ENCODE measurements at places on chromosomes 6 and 20.

DNA sequence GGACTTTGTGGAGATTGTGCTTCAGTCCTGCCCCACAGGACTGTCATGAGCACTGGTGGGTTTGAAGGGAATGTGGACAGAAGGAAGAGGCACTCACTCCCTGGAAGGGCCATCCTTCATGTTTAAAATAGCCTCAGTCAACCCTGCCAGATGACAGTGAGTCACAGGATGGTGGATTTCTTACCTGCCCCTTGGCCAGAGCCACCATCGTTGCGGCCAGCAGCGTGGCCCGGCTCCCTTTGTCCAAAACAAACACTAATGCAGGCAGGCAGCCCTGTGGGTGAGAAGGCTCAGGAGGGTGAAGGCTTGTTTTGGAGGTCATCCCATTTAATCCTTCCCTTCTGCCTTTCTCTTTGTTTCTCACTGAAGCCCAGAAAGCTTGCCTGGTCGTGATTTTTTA is 422.7 kb downstream of the CD83 start:
- DNase-seq = no peak

- DNase-seq = peak; percentile 61
Measured at GRCh38 chr6:113169484-113169883, 687.7 kb upstream of the MARCKS start.

GRCh38 chr6:90709431-90709996 is 122.6 kb upstream of the MAP3K7 start:
- DNase-seq = no peak

DNA sequence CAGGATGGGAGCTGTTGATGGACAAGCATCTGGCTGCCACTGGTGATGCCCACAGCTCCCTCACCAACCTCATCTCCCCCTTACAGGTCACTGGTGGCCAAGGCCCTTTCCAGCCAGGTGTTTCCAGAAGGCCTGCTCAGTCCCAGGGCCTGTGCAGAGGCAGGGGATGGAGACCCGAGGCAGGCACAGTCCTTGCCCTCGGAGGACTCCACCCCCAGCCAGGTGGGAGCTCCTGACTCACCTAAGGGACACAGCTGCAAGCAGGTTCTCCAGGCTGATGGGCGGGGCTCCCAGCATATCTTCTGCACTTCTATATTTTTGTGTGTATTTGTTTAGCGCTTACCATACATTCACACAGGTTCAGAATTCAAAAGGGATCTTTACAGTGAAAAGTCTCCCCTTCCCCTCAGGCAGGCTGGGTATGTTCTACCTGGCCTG is 17.4 kb downstream of the PRPH2 start:
- no peak for DNase-seq

- DNase-seq = no peak
Measured at GRCh38 chr20:62590309-62591121, 51.8 kb upstream of the SLCO4A1 start.

DNA sequence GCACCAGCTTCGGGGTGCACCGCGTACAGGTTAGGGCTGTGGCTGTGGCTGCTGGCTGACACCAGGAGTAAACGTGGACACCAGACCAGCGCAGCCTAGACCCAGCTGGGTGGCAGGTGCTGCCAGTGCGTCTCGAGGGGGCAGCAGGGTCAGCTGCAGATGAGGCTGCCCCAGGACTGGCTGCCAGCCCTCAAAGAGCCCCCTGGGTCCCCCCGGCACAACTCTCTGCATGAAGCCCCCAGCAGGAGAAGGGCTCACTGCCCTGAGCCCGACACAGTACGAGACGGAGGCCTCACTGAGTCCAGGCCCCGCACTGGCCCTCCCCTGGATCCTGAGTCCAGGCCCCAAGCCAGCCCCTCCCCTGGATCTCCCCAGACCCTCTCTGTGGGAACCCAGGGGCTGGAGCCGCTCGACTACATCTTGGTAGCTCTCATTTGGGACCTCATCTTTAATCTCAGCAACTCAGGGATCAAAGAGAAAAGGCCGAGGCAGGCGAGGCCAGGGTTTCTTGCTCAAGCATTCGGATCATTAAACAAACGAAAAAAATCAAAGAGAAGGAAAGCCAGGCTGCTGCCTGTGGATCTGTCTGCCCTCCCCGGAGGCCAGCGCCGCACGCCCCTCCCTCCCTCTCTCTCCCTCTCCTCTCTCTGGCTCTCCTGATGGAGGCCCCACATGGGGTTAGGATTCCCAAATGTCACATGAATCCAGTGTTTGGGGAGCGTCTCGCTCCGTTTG is 7.0 kb upstream of the NKAIN4 start:
- peak; percentile 17 for DNase-seq
